ENCODE measurements at places on chromosomes 7 and 10. TPM values are rescaled to one million over a fixed set of nuclear protein-coding genes. Genes with fewer than 3 reads are reported as not detected.

DNA sequence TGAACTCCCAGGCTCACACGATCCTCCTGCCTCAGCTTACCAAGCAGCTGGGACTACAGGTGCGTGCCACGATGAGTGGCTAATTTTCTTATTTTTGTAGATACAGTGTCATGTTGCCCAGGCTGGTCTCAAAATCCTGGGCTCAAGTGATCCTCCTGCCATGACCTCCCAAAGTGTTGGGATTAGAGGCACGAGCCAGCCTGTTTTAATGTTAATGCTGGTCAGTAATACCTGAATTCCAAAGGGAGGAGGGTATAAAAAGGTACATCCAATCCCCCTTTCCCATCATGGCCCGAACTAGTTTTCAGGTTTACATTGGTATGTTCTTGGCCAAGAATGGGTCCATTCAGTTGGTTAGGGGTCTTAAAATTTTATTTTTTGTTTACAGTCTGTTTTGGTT lies 329.1 kb downstream of the PARD3 start:
- DNase-seq, result no peak
- H3K4me3 ChIP-seq, result no peak overlapping the region
- peaks cover 3% of the 10 kb centered on the region for H3K4me1 ChIP-seq

GRCh38 chr7:128385988-128386925 lies 23.5 kb downstream of the IMPDH1 start:
- peaks cover 12% of the 10 kb centered on the region for H3K27me3 ChIP-seq
- no peak overlapping the region for H3K27ac ChIP-seq
- peaks cover 1% of the 10 kb centered on the region for H3K36me3 ChIP-seq
- H3K4me3 ChIP-seq, result no peak overlapping the region
- no peak for DNase-seq
- peaks cover 4% of the 10 kb centered on the region for H3K4me1 ChIP-seq

GRCh38 chr7:106640368-106641141 lies 20.4 kb downstream of the CCDC71L start:
- H3K4me1 ChIP-seq, result no peaks in the 10 kb centered on the region
- DNase-seq, result no peak
- no peaks in the 10 kb centered on the region for H3K27me3 ChIP-seq
- no peak overlapping the region for H3K27ac ChIP-seq
- no peak overlapping the region for H3K4me3 ChIP-seq
- H3K36me3 ChIP-seq, result no peaks in the 10 kb centered on the region

DNA sequence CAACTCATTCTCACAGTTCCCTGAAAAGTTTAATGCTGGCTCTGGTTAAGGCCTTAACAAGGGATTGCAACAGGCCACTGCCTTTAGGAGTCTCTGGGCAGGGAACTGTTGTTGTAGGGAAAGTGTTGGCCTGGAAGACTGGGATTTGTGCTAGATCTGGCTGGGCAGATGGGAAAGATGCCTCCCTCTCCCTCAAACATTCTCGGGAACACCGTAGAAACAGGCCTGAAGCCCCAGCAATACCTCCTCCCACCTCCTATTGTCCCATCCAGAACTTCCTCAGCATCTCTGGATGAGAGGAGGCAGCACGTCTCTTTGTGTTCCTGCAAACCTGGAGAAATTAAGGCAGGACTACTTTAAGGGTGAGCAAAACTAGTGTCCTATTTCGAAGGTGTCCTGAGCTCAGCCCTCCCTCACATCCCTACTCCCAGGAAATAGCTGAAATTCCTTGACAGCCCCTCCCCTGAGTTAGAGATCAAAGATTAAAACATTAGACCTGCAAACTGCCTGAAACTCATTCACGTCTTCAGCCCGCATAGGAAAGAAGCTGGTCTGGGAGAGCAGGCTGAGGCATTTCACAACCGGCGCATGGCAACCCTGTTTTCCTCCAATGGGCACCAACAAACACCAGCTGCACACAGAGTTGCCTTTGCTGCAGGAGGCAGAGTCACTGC lies 10.9 kb upstream of the MAP3K8 start:
- DNase-seq, result peak; percentile 82
- H3K27ac ChIP-seq, result peak overlapping the region; percentile 75
- H3K36me3 ChIP-seq, result no peaks in the 10 kb centered on the region

DNA sequence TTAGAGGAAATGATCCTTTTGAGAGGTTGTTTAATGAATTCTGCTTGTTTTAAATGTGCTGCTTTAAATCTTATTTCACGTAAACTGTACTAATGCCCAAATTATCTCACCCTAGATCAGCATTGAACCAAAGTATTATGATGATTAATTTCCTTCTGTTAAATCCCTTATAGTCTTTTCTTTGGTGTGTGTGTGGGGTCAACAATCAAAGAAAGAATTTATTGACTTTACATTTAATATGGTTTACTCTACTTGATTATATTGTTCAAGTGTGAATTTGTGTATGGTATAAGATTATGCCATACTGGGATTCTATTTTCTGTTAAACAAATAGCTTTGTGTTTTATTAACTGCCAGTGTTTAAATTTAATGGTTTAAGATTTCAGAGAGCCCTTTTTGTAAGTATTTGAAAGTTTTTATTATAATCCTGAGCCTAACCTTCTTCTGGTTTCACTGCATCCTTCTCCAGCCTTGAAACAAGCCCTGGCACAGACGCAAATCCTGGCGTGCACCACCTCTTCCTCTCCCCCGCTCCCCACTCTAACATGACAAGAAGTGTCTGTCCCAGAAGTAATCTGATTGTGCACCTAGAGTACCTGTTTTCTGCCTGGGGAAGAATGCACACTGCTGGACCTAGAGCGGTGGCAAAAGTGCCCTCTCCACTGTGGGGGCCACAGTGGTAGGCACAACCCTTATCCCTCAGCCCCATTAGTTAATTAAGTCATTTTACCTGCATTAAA lies 70.6 kb downstream of the KAT6B start:
- H3K4me1 ChIP-seq, result peaks cover 26% of the 10 kb centered on the region
- H3K27ac ChIP-seq, result no peak overlapping the region
- no peak for DNase-seq
- no peak overlapping the region for H3K4me3 ChIP-seq
- no peaks in the 10 kb centered on the region for H3K36me3 ChIP-seq

DNA sequence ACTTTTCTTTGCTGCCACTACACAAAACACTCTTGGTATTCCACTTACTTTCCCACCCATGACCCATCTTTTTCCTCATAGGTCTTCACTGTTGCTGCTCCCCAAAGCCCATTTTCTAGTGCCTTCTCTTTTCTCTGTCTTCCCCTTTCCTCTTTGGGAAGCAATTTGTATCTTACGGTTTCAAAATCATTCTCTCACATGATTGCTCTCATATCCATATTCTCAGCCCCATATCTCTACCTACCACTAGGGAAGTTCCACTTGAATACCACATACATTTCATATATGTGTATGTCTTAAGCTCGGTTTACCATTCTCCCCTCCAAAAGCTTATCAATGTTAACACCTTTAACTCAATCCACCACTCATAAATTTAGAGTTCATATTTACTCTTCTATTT lies 3.2 kb upstream of the UBE2D1 start:
- DNase-seq, result no peak
- no peaks in the 10 kb centered on the region for H3K36me3 ChIP-seq
- no peak overlapping the region for H3K4me3 ChIP-seq
- H3K27ac ChIP-seq, result no peak overlapping the region
- no peaks in the 10 kb centered on the region for H3K27me3 ChIP-seq
- peaks cover 15% of the 10 kb centered on the region for H3K4me1 ChIP-seq

DNA sequence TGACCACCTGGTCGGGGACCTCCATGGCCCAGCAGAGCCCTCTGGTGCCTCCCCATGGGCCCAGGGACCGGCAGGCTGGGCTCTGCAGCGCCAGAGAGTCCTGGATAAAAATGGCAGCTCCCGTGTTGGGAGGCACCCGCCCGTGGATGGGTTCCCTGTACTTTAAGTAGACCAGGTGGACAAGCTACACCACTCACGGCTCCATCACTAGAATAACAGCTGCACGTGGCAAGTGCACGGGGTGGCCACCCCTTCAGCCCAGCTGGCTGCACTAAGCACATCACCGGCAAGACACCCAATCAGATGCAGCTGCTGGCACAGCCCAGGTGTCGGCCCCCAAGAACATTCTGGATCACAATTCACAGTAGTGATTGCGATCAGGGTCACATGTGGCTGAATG lies 69.8 kb downstream of the DIP2C start:
- peak; percentile 36 for DNase-seq
- no peaks in the 10 kb centered on the region for H3K27me3 ChIP-seq
- no peak overlapping the region for H3K4me3 ChIP-seq
- no peak overlapping the region for H3K27ac ChIP-seq

DNA sequence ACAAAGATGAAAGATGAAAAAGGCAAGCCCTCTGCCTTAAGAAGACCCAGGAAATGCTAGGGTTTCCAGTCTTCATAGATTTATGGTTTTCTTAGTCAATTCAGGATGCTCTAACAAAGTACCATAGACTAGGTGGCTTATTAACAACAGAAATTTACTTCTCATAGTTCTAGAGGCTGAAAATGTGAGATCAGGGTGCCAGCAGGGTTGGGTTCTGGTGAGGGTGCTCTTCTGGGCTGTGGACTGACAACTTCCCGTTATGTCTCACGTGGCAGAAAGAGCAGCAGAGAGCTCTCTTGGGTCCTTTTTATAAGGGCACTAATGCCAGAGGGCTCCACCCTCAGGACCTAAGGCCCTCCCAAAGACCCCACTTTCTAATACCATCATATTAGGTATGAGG lies 23.7 kb downstream of the ELMO1 start:
- no peak overlapping the region for H3K4me3 ChIP-seq
- H3K27ac ChIP-seq, result no peak overlapping the region
- peaks cover 51% of the 10 kb centered on the region for H3K4me1 ChIP-seq
- no peaks in the 10 kb centered on the region for H3K36me3 ChIP-seq

DNA sequence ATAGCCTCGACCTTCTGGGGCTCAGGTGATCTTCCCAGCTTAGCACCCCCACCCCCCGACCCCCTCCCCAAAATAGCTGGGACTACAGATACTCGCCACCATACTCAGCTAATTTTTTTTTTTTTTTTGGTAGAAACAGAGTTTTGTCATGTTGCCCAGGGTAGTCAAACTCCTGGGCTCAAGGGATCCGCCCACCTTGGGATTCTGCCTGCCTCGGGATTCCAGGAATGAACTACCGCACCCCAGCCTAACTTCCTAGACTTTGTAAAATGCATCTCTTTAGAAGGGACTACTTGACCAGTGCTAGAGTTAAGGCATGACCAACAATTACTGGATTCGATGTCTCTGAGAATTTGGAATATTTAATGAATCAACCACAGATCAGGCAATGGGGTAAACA lies 85.9 kb downstream of the MDFIC start:
- H3K4me1 ChIP-seq, result peaks cover 26% of the 10 kb centered on the region
- H3K4me3 ChIP-seq, result no peak overlapping the region
- H3K27me3 ChIP-seq, result no peaks in the 10 kb centered on the region
- no peak overlapping the region for H3K27ac ChIP-seq

DNA sequence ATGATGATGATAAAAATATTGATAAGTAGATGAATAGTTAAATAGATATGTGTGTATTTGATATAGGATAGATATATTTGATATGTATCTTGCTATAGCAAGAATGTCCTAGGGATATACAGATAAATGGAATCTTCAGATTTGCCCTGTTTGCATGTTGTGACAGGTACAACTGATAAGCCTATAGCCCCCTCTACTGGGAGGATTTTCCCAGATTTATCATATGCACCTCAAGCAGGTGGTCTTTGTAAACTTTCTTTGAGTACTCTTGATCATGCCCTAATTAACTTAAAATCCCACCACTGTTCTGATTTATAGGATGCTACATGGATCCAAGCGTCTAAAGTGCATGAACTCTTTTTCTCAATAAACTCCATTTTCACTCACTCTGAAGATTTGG lies 1050.7 kb downstream of the SORCS3 start:
- DNase-seq, result no peak
- H3K4me1 ChIP-seq, result no peaks in the 10 kb centered on the region
- no peaks in the 10 kb centered on the region for H3K27me3 ChIP-seq
- no peaks in the 10 kb centered on the region for H3K36me3 ChIP-seq
- H3K4me3 ChIP-seq, result no peak overlapping the region
- no peak overlapping the region for H3K27ac ChIP-seq

DNA sequence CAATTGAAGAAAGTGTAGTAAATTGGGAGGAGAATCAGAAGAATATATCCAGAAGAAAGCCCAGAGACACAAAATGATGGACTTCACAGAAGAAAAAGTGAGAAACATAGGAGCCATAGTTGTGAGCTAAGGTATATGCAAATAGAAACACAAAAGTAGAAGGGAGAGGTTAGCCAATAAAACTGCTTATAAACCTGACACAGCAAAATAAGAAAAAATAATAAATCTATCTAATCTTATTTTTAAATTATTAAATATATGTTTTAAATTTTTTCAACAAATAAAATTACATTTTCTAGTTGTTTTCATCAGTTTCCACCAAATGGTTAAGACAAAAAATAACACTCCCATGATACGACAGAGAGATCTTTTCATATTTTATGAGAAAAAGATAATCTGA lies 903.5 kb downstream of the DNAJB9 start:
- H3K27ac ChIP-seq, result no peak overlapping the region
- H3K4me1 ChIP-seq, result no peaks in the 10 kb centered on the region
- no peaks in the 10 kb centered on the region for H3K36me3 ChIP-seq
- no peaks in the 10 kb centered on the region for H3K27me3 ChIP-seq
- H3K4me3 ChIP-seq, result no peak overlapping the region

- no peaks in the 10 kb centered on the region for H3K27me3 ChIP-seq
- no peaks in the 10 kb centered on the region for H3K36me3 ChIP-seq
- peaks cover 12% of the 10 kb centered on the region for H3K4me1 ChIP-seq
Observed at GRCh38 chr10:43305876-43306275, 39.0 kb upstream of the RASGEF1A start.

- H3K27me3 ChIP-seq, result no peaks in the 10 kb centered on the region
- no peaks in the 10 kb centered on the region for H3K36me3 ChIP-seq
- no peak overlapping the region for H3K4me3 ChIP-seq
Observed at GRCh38 chr10:62239994-62240393, 28.6 kb downstream of the RTKN2 start.

PHYHIPL gene
- not detected for total RNA-seq

MYL10 gene
- total RNA-seq, result not detected

LRIT1 gene
- not detected for total RNA-seq

ZP3 gene
- total RNA-seq, result not detected

SPRN gene
- total RNA-seq, result not detected

FAM237B gene
- total RNA-seq, result not detected

TMEM26 gene
- 1.1 TPM for total RNA-seq

VWA2 gene
- 10.6 TPM for total RNA-seq

TMEM213 gene
- 1.9 TPM for total RNA-seq

CCAR1 gene
- 52.9 TPM for total RNA-seq

ZNF735 gene
- total RNA-seq, result not detected

Data from lower lobe of right lung (tissue), 2 donors.